Fibroblast of the aortic adventitia (primary cell): ENCODE measurements at places on chromosomes 4 and X.

- DNase-seq, result peak; percentile 37
Observed at GRCh38 chr4:123417813-123418212, 21.2 kb downstream of the SPRY1 start.

- DNase-seq, result no peak
Observed at GRCh38 chrX:106168107-106168506, at the start of gene PWWP3B. Gene PWWP3B, plus strand, starts transcription at chrX:106168305. Its CDS starts 37,128 bp downstream, at chrX:106205433.

- no peak for DNase-seq
Observed at GRCh38 chrX:50003467-50003866, 81.1 kb downstream of the CLCN5 start.

DNA sequence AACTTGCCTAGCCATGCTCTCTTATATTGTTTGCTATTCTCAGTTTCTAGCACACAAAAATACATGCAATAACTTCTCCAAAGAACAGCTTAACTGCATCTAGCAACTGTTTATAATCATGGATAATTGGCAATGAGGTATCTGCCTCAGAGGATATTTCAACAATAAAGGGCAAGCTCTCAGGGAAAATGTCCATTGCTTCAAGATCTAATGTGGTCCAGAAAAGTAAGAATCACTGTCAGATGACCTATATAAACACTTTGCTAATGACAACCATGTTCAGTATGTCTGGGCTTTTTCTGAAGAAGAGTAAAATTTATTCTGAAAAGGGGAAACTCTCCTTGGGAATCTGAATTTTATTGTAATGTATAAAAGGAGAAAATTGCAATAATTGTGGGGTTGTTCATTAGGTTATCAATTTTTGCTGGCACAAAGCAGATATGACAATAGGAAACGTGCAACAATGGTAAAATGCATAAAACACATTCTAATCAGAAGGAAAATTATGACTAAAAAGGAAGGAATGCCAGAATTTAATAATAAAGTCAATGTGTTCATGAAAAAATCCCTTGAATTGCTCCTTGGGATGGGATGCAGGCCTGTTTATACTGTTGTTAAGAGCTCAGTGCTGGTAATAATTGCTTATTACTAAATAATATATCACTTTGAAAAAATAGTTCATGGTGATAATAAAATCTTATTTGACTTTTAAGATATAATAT, 90.3 kb downstream of the ANTXR2 start:
- DNase-seq, result peak; percentile 57

DNA sequence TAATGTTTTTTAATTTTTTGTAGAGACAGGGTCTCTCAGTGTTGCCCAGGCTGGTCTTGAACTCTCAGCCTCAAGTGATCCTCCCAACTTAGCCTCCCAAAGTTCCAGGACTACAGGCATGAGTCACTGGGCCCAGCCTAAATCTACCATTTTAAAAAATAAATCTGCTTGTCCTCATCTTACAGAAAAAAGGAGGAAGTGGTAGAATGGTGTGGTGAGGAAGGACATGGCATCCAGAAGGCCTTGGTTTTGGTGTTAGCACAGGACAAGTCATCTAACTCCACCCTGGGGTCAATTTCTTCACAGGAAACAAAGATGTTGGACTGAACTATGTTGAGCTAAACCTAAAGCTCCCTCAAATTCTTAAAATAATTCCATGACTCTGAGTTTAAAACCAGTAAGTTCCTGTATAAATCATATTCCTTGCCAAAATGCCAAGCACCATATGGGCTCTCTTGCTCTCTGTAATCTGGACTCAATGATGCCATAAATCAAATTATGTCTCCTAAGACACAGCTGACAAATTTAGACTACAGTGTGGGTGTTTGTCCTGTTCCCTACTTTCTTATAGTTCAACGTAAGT, 253.9 kb upstream of the NOCT start:
- DNase-seq, result peak; percentile 60

GRCh38 chrX:10095698-10096432, 60.9 kb upstream of the CLCN4 start:
- no peak for DNase-seq

DNA sequence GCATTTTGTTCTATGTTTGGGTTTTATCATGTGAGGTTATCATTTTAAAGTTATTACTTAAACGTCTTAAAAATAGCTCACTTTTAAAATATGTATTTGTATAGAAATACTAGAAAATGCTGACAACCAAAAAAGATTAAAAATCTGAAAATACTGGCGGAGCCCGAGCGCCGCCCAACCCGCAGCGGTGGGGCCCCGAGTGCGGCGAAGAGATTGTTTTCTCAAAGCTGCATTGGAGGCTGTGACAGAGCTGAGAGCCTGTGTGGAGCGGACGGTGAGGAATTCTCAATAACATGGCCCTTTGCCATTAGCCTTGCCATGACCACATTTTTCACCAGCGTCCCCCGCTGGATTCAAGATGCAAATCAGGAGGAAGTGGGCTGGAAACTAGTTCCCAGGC, 255.4 kb downstream of the NKX6-1 start:
- no peak for DNase-seq

DNA sequence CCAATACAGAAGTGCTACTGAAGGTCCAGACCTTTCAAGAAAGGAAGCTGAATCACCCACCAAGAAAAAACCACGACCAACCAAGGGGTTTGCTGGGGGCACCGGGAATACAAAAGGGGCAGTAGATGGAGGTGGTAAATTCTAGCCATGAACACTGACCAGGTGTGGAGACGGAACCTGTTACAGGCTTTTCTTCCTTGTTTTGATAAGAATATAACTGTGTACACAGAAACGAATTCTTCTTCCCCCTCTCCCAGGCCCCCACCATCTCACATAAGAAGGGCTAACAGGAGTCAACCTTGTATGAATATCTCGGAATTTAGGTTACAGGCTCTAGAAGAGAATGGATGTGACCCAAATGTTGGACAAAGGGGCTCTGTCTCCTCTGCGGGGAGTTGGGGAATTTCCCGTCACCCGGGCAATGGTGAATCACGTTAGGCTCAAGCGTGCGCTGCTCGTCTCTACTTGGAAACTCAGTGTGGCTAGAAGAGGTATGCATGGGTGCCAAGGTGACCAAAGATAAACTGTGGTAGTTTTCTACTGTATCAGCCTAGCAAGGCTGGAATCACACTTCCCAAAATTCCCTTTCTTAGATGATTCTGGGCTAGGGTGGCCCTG, 87.0 kb downstream of the AFAP1 start:
- no peak for DNase-seq
